Renal cortical epithelial cell (primary cell): ENCODE measurements at places on chromosomes 6 and 20. TPM values are rescaled to one million over a fixed set of nuclear protein-coding genes. Genes with fewer than 3 reads are reported as not detected.

ERVFRD-1 gene
- not detected in 2 replicates for total RNA-seq

- no peak for DNase-seq
Measured at GRCh38 chr6:49743429-49743828, 759 bp downstream of the CRISP3 start.

GRCh38 chr6:9116026-9116425, 680.7 kb upstream of the SLC35B3 start:
- peak; percentile 3 for DNase-seq

TRAPPC3L gene
- total RNA-seq, result not detected in 2 replicates

MMP24 gene
- 46.4 and 64.1 TPM in 2 replicates for total RNA-seq

- DNase-seq, result peak; percentile 36
Measured at GRCh38 chr6:149271348-149272340, 45.9 kb upstream of the TAB2 start.

VSX1 gene
- total RNA-seq, result not detected in 2 replicates

DNA sequence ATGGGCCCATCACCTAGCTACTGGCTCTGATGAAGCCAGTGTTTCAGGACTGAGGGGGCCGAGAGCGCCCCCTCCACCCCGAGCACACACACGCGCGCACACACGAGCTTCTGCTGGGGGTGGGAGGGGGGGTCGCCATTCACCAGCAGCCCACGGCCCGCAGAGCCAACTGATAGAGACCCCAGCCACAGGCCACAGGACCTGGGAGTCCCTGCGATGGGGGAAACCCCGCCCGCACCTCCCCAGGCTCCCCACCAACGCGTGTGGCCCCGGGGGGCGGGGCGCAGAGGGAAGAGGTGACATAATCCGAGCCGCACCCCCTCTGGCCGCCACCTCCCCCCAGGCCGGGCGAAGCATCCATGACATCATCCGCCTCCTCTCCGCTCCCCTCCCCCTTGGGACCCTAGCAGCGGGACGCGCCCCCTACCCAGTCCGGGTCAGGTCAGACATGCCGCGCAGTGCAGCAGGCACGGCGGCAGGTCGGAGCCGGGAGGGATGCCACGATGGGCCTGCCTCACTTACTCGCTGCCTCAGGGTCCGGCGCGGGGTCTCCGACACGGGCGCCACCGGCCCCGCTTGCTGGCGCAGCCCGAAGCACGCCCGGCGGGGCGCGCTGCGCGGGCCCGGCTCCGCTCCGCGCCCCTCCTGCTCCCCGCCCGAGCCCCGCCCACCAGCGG, at the start of gene LZTS3:
Gene LZTS3 (minus strand): TSS at position 617 of the 677 bp plus-strand sequence. CDS start 6,386 bp downstream, outside the sequence.
- no peak for DNase-seq

IL20RA gene
- total RNA-seq, result not detected in 2 replicates

RNASET2 gene
- 287 and 307 TPM in 2 replicates for total RNA-seq

- DNase-seq, result no peak
Measured at GRCh38 chr6:30970946-30971345, 12.6 kb upstream of the MUC21 start.

ATP6V1G2 gene
- 1.0 TPM in 1 of 2 replicates, not detected in the other for total RNA-seq

TRIM31 gene
- not detected in 2 replicates for total RNA-seq

- DNase-seq, result peak; percentile 71
Measured at GRCh38 chr20:14568225-14568624, 230.8 kb upstream of the FLRT3 start.

- DNase-seq, result peak; percentile 91
Measured at GRCh38 chr20:3781153-3781910, at the start of gene SPEF1. Gene SPEF1, minus strand, starts transcription at chr20:3781448. Its CDS starts 161 bp downstream, at chr20:3781287.

DNA sequence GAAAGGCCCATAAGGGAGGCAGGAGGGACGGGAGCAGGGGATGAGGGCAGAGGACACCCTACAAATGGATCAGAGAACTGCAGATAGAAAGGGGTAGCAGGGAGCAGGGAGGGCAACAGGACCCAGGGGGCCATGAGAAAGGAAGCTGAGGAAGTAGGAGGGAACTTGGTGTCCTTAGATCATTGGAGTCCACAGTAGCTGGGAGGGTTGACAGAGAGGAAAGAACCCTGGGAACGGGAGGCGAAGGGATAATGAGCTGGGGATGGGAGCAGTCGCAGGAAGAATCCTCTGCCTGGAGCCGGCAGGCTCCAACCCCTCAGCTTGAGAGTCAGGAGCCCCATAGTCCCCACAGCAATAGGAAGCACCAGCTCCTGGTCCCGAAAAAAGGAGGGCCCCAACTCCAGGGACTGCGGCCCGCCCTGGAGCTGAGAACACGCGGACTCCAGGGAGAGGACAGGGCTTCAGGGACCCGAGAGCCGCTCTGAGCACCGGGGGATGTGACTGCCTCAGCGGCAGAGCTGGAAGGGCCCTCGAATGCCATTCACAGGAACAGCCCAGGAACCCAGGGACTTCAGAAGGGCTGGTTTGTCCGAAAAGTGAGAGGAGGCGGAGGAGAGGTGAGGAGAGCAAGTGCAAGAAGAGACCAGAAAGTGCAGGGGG, 32.7 kb downstream of the HLA-A start:
- DNase-seq, result no peak

PHACTR1 gene
- total RNA-seq, result 1.9 and 3.9 TPM in 2 replicates

C6orf15 gene
- total RNA-seq, result 1.4 TPM in 1 of 2 replicates, not detected in the other

DNA sequence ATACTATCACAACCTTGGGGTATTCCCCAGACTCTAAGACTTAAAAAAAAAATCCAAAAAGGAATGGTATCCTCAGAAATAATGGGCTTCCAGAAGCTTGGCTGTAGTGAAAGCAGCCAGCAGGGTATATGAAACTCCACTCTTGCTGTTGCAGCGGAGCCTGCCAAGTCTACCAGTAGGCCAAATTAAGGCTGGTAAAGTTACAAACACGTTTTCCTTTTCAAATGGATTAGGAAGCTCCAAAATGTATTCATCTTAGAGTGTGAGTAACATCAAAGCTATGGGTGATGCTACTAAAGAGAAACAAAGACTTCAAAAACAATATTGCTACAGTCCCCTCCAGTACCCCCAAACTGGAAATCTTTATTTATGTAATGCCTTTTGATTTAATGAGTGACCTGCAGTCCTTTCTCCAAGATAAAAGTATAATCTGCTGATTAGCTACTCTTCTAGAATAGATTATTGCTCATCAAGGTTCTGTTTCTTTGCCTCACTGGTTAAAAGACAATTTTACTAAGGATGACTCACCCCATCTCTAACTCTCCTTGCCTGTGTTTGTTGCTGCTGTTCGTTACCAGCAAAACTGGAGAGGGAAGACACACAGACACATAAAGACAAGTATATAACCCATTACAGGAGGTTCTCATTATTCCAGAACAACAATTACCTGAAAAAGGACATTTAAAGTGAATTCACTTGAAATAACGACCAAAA, 84.9 kb downstream of the BTBD9 start:
- DNase-seq, result peak; percentile 67

PPP1R18 gene
- total RNA-seq, result 27.5 and 38.7 TPM in 2 replicates

OR2B6 gene
- total RNA-seq, result not detected in 2 replicates

DNA sequence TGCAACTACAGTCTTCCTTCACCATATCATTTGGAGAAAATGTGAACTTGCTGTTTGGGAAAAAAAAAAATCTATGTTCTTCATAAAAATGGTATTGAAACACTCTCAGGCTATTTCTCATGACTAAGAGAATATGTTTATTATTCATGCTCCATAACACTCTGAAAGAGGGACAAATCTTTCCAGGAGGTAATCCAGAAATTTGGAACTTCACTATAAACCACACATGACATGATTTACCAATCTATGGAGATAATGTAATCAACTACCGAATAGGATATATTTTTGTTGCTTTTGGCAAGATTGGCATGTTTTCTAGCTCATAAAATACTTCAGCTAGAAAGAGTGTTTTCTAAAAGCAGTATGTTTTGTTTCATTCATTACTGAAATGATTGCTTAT, 56.3 kb downstream of the THEMIS start:
- no peak for DNase-seq

ELOVL5 gene
- 68.9 and 92.8 TPM in 2 replicates for total RNA-seq

BIRC7 gene
- total RNA-seq, result 0.15 TPM in 1 of 2 replicates, not detected in the other

DNA sequence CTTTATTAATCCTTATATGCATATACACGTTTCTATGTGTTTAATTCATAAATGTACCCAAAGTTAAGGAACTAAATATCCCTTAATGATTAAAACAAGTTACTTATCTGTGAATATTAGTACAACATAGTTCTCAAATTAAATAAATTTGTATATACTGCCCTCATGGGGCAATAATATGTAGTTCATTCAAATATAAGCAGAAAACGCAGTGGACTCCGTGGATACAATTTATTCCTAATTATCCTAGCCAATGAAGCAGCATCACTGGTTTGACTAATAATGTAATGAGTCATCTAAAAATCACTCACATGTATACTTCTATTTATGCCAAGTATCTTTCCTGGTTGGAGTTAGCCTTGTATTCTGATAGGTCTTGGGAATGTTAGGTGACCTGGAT, 111.6 kb downstream of the TBC1D32 start:
- DNase-seq, result peak; percentile 61

C20orf96 gene
- 1.9 and 8.5 TPM in 2 replicates for total RNA-seq

- peak; percentile 22 for DNase-seq
Measured at GRCh38 chr6:109194880-109195279, 99.6 kb downstream of the CEP57L1 start.

- DNase-seq, result no peak
Measured at GRCh38 chr6:43318011-43318410, 9.4 kb upstream of the CRIP3 start.

GRCh38 chr6:86192123-86192522, 549.4 kb upstream of the SYNCRIP start:
- DNase-seq, result peak; percentile 6

NNAT gene
- total RNA-seq, result 0.35 and 1.4 TPM in 2 replicates

GRCh38 chr20:32753731-32754130, 8.5 kb upstream of the DNMT3B start:
- peak; percentile 54 for DNase-seq

GRCh38 chr6:142648036-142648451, 296.9 kb downstream of the HIVEP2 start:
- peak; percentile 47 for DNase-seq

SSTR4 gene
- total RNA-seq, result not detected in 2 replicates

RBM38 gene
- total RNA-seq, result 13.0 and 14.8 TPM in 2 replicates

EBF4 gene
- 2.6 and 5.1 TPM in 2 replicates for total RNA-seq

GATA5 gene
- not detected in 2 replicates for total RNA-seq

DNA sequence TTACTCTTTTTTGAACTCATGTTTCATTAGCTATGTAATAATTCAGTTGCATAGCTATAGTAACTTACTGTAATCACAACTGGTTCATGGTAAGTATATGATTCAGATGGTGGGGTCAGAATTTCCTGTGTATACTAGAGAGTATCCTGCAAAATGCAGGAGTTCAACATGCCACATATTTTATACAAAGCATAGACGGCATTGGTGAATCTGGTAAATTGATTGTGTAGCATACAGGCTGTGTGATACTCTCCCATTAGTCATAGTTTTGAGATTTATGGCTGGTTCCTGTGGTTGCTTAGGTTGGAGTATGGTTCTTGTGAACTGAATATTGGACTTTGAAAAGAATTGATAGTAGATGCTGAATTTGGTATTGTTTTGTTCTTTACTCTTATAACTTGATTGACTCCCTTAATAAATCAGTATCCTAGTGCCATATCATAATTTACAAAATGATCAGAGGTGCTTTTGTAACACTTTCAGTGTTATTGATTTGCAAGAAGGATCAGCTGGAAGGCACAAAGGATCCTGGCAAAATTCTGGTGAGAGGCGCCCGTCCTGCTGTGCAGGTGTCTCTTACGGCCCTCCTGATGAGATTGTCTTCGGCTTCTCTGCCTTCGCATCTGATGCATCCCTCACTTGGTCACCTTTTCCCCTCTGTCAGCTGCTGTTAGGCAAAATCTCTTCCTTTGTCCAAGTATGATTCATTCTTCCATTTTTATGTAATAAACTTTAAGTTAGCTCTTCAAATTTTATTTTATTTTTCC, 22.6 kb downstream of the SNX9 start:
- no peak for DNase-seq

DNA sequence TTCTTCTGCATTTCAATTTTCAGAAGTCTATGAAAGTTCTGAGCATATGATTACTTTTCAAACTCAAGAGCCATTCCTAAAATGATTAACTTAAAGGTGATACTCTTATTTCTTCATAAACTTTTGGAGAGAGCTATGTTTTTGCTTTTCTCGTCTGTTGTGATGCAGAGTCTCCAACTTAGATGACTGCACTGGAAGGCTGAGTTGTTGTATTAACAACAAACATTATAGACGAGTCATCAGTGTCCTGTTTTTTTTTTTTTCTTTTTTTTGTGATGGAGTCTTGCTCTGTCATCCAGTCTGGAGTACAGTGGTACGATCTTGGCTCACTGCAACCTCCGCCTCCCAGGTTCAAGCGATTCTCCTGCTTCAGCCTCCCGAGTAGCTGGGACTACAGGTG, 101.9 kb downstream of the CD109 start:
- peak; percentile 8 for DNase-seq

SOX18 gene
- 0.05 and 0.17 TPM in 2 replicates for total RNA-seq

DNA sequence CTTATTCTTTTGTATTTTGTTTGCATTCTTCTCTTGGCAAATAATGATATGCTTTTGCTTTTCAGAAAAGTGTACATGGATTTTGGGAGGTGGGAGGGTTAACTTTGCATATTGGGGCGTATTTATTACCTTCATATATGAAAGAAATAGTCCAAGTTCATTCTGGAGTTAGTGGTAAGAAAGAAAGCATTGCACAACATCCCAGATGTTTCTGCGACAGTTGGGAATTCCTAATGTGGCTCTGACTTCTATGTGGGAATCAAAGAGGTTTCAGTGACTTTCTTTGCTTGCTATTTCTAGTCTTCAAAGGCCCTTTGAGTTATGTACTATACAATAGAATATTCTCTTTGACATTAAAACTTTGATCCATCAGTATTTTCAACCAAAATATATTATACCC, 78.1 kb downstream of the MMUT start:
- no peak for DNase-seq

- no peak for DNase-seq
Measured at GRCh38 chr6:64527899-64528298, 892.3 kb downstream of the PHF3 start.

DNA sequence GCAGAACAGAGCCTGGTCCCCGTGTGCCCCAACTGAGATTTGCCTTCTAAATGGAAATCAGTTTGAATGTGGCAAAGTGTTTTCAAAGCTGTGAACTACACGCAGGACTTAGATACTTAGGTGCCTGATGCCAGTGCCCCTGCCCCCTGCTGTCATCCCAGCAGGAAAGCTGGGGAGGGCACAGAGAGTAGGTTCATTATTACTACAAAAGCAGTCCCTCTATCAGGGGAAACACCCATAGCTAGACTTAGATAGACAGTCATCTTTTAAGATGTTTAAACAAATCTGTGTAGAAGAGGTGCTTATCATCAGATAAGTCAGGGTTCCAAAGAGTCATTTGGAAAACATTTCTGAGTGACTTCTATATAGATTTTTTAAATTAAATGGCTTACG, 155.0 kb upstream of the SNX9 start:
- DNase-seq, result no peak

CPNE1 gene
- total RNA-seq, result 73.1 and 119 TPM in 2 replicates

DNA sequence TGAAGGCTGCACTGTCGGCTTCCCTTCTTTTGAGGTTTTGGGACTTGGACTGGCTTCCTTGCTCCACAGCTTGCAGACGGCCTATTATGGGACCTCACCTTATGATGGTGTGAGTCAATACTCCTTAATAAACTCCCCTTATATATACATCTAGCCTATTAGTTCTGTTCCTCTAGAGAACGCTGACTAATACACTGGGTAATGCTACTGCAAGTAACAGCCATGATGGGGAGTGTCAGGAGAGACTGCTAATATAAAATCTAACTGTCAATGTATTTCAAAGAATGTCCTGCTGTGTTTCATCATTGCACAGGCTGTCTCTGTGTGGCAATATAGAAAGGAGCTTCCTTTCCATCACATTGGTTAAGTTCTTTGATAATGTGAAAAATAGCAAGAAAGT, 57.7 kb upstream of the UST start:
- no peak for DNase-seq
